Cortex of kidney (tissue), 1 donor: ENCODE measurements at places on chromosomes 16 and 17.

DNA sequence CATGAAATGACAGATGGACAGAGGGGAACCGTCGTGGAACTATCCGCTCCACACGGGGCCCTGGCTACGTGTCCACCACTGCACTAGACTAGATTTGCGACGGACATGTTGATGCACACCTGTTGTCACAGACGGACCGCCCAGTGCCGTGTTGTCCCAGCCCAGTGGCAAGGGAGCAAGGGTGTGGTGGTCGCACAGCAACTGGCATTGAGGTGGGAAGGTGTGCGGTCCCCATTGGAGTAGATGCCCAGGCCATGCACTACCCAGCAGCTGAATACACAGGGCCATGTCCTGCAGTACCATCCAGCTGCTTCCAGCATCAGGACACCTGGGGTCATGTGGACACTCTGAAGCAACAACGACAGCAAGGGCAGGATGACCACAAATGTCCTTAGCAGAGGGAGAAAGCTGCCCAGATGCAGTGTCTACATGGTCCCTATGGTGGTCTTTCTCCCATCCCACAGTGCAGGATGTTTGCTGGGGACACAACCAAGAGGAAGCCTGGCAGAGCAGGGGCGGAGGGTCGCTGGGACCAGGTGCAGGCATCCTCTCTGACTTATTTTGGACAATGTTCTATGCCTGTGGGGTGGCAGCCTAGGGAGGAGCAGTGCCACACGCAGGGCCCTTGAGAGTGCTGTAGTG, 8.8 kb downstream of the FOXF1 start:
- no peak for DNase-seq

- DNase-seq: no peak
Observed at GRCh38 chr17:59287452-59287851, 44.0 kb upstream of the YPEL2 start.

GRCh38 chr16:9311303-9311954, 220.0 kb downstream of the HAPSTR1 start:
- DNase-seq: no peak

- DNase-seq: no peak
Observed at GRCh38 chr17:42457107-42457792, 1.4 kb upstream of the ATP6V0A1 start.

GRCh38 chr17:8222380-8222629, 11.9 kb upstream of the AURKB start:
- no peak for DNase-seq

GRCh38 chr16:76176616-76177015, 100.6 kb upstream of the CNTNAP4 start:
- DNase-seq: no peak

- no peak for DNase-seq
Observed at GRCh38 chr16:3472878-3473595, 22.3 kb downstream of the C16orf90 start.

DNA sequence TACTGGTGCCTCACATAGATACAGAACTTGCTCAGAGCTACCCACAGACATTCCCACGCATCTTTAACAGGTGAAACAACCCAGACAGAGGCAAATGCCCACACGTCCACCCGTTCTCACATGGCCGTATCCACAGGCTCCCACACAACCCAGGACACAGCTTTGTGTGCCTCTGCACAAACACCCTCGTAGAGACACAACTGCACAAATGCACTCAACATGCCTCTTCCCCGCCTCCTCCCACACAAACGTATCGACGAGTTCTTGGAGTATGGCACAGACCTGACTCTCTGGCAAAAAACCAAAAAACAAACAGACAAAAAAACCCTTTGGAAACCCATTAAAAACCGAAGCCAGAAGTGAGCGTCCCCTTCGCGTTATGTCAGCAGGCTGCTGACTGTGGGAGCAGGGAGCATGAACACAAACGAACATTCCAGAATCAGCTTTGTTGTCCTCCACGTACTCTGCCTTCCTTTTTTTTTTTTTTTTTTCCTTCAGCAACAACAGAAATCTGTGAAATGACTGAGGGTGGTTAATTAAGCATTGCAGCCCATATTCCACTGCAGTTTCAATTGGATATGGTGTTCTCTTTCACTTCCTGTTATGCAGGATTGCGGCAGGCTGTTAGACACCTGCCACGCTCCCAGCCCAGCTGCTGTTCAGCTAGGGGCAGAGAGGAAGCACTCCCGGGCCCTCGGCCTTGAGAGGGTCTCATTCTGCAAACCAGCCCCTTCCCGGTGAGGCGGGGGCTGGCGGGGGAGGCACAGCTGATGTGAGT, 313.7 kb downstream of the MAF start:
- DNase-seq: no peak

GRCh38 chr16:86569701-86570447, 3.2 kb downstream of the FOXC2 start:
- no peak for DNase-seq

DNA sequence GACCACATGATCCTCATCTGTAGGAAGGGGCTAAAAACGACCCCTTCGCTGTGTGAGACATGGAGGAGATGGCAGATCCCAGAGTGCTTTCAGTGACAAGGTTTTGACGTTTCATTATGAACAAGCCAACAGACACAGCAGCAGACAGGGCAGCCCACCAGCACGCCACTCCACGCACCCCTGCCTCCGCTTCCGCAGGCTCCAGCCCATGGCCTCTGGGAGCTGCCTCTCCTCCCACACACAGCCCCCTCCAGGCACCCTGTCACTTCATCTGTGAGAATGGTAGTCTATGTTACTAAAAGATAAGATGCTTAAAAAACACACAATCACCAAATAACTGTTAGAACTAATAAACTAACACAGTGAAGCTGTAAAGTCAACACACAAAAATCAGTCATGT, 12.3 kb upstream of the ADCY7 start:
- no peak for DNase-seq

DNA sequence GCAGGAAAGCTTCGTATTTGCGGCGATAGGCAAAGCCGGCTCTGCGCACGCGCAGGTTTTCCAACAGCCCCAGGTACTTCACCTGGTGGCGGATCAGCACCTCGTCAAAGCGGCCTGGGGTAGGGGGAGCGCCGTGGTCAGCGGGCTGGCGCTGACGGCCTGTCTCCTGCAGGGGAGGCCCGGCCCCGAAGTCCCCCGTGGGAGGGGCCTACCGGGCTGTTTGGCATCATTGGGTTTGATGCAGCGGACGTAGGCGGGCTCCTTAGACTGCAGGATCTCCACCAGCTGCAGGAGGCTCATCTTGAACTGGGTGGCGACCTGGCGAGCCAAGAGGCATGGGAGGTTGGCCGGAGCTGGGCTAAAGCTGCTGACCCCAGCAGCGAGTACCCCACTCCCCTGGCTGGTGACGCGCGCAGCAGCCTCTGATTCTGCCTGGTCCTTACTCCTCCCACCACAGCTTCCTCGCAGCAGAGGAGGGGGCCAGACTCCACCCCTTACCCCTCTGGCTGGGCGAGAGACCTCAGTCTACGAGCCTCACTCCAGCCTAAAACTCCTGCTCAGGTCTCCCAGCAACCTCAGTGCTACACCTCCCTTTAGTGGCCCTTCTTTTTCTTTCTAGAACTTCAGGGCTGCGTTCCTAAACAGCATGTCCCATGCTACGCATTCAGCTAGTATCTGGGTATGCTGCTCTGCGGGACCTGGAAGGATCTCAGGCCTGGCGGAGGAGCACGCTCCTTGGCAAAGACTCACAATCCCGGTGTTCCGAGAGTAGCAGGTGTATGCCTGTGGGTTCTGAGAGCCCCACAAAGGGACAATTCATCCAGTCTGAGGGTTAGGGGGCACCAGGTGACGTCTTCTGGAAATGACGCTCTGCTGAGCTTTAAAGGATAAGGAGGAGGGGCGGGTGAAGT, 16.1 kb upstream of the CRK start:
- DNase-seq: no peak

- no peak for DNase-seq
Observed at GRCh38 chr17:66444031-66444430, 141.6 kb downstream of the PRKCA start.

DNA sequence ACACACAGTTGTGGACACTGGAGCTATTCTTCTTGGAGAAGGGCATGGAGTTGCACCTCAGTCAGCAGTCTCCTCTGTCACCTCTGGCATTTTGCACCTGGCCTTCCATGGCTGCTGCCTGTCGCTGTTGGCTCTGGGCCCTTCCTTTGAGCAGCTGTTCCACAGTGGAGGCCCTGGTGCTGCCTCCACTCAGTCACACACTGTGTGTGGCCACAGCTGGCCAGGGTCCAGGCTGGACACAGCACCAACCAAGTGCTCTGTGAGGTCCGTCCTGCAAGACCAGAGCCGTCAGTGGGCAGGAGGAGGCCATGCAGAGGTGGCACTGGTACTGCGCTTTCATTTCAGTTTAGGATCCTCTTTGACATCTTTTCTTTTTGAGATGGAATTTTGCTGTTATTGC, 21.6 kb upstream of the MED9 start:
- no peak for DNase-seq
